ENCODE measurements at places on chromosomes 7 and 10.

GRCh38 chr7:34361663-34362250 lies 296.3 kb upstream of the NPSR1 start:
- peak; percentile 49 for DNase-seq

DNA sequence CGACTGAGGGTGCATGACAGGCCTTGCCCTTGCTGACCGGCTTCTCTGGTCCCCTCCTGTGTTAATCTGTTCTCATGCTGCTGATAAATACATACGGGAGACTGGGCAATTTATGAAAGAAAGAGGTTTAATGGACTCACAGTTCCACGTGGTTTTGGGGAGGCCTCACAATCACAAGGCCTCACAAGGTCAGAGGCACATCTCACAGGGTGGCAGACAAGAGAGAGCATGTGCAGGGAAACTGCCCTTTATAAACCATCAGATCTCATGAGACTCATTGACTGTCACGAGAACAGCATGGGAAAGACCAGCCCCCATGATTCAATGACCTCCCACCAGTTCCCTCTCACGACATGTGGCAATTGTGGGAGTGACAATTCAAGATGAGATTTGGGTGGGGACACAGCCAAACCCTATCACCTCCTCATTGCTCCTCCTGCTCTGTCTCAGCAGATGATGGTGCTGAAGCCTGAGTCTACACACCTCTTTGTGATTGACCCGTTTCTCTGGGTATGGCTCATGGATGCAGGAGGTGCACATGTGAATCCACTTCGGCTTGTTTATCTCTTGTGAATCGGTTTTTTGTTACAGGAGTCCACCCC lies 547.8 kb downstream of the DNAJB6 start:
- no peak for DNase-seq

- DNase-seq, result peak; percentile 73
These were observed 1.9 kb downstream of the TTYH3 start for GRCh38 chr7:2633538-2634266.

DNA sequence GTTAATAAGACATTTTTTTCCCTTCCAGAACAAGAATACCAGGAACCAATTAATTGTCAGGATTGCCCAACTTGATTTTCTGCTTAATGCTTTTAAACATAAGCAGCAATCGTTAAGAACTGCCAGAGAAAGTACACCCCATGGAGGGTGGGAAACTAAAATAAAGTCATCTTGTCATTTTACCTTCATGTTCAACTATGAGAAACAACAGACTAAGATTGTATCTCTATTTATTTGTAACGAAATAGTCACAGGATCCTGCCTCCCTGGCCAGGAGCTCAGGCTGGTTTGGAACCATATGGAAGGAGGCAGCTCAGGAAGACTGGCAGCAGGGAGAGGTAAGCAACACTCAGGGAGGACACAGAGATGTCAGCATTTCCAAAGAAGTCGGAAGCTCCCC lies 129.6 kb downstream of the TNS3 start:
- no peak for DNase-seq

DNA sequence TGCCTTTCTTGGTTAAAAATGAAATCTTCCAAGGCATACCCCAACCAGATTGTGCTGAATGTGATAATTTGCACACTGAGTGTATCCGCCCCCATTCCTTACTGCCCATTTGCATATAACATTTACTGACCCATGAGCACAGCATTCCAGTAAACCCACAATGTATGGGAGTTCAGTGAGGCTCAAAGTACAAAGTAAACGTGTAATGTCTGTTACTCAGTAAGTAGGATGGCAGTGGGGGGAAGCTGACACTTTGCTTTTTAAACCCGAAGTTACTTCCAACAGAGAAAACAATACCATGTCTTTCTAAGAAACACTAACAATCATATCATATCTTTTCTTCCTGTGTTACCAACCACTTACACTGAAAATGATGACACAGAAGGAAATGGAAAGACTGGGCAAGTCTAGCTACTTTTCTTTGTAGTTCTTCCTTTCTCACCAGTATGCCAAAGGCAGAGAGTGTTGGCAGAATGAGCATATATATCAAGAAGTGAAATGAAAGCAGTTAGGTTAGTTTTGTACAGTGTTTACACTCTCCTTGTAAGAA lies 27.1 kb upstream of the SOSTDC1 start:
- DNase-seq, result no peak

- DNase-seq, result no peak
These were observed 712.5 kb upstream of the ANKRD30A start for GRCh38 chr10:36412942-36413341.

GRCh38 chr10:86535132-86535882 lies 13.7 kb upstream of the WAPL start:
- no peak for DNase-seq

- no peak for DNase-seq
These were observed 13.6 kb downstream of the PRXL2A start for GRCh38 chr10:80421707-80422536.

- no peak for DNase-seq
These were observed 26.2 kb upstream of the MSRB2 start for GRCh38 chr10:23069019-23069815.

- DNase-seq, result no peak
These were observed 828 bp upstream of the KEL start for GRCh38 chr7:142962991-142963390.

GRCh38 chr10:114905450-114905849 lies 32.5 kb upstream of the TRUB1 start:
- no peak for DNase-seq

- no peak for DNase-seq
These were observed 115.9 kb downstream of the MALRD1 start for GRCh38 chr10:19164461-19164860.

DNA sequence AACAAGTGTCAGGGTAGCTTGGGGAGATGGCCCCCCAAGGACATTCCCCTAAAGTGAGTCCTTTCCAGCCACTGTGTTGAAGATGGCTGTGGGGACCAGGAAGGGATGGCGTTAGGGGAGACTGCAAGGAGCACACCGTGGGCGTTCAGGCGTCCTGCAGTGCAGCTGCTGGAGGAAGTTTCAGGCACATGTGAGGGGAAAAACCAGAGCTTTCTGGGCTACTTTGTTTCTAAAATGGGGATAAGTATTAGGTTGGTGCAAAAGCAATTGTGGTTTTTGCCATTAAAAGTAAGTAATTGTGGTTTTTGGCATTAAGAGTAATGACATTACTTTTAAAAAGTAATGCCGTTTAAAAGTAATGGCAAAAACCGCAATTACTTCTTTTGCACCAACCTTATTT lies 14.3 kb downstream of the PRF1 start:
- DNase-seq, result no peak

GRCh38 chr10:28276384-28276783 lies 26.5 kb downstream of the MPP7 start:
- DNase-seq, result no peak

DNA sequence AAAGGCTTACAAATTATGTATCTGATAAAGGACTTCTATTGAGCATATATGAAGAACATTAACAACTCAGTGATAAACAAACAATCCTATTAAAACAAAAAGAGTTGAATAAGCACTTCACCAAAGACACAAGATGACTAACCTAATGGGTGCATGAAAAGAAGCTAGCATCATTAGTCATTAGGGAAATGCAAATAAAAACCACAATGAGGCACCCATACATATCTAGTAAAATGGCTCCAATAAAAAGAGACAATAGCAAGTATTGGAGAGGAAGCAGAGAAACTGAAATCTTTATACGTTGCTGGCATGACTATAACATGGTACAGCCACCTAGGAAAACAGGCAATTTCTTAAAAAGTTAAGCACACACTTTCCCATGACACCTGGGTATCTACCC lies 77.6 kb upstream of the ZMIZ1 start:
- no peak for DNase-seq

- no peak for DNase-seq
These were observed 49.0 kb downstream of the SCIN start for GRCh38 chr7:12619461-12620069.

DNA sequence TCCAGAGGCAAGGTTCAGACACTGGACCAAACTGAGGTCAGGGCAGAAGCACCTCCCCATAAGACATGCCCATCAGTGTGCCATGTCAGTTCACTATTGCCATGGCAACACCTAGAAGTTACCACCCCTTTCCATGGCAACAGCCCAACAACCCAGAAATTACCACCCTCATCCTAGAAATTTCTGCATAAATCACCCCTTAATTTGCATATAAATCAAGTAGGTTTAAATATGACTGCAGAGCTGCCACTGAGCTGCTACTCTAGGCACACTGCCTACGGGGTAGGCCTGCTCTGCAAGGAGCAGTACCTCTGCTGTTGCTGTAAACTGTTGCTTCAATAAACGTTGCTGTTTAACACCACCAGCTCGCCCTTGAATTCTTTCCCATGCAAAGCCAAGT lies 12.7 kb downstream of the STEAP2 start:
- peak; percentile 5 for DNase-seq

DNA sequence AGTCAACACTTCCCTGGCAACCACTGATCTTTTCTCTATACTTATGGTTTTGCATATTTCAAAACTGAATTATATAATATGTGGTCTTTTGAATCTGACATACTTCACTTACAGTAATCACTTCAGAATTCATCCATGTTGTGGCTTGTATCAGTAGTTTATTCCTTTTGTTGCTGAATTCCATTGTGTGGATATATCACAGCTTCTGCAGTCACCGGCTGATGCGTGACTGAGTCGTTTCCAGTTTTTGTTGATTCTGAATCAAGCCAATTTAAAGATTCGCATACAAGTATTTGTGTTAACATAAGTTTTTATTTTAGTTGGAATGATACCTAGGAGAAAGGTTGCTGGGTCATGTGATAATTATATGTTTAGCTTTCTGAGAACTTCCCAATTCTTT lies 672.5 kb upstream of the ANKRD30A start:
- DNase-seq, result no peak

DNA sequence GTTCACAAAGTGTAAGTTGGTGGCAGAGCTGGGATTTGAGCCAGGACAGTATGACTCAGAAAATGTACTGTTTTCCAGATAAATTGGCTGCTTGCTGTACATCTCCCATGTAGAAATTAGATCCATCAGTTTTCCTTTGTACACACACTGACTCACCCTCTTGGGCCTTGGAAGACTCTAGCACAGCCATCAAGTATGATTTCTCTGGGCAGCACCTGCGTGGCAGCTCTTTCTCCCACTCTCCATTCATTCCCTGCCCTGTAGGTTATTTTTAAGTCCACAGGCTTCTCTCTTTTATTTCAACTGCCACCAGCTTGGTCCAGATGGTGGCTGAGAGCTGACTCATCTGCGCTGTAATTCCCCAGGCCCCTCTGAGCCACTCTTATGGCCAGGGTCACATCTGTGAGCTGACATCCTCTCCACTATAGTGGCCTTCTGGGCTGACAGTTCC lies 28.3 kb upstream of the SDK1 start:
- no peak for DNase-seq

DNA sequence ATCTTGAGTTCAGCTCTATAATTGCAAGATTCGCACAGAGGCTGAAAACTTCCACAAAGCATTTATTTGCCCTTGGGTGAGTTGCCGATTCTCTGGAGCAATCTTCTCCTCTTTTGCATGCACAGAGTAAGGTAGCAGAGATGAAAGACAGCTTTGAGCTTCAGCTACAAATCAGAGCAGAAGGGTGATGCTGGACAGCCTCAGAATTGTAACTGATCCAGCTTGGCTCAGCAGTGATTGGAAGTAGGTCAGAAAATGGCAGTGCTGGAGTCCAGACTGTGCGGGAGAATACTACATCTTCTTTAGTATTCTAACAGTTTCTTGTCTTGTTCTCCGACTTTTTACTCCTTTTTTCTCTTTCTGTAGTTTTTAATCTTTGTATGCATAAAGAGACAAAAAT lies 55.4 kb upstream of the CDC14C start:
- no peak for DNase-seq

GRCh38 chr7:106704000-106704840 lies 43.3 kb upstream of the CCDC71L start:
- DNase-seq, result no peak

DNA sequence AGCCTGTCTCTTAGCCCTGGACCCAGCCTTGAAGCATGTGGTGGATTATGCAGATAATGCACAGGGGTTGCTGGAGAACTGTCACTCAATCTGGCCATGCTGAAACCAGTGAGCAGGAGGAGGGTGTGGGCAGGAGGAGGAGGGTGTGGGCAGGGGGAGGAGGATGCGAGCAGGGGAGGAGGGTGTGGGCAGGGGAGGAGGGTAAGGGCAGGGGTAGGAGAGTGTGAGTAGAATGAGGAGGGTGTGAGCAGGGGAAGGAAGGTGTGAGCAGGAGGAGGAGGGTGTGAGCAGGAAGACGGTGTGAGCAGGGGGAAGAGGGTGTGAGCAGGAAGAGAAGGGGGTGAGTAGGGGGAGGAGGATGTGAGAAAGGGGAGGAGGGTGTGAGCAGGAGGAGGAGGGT lies 18.8 kb downstream of the CAMK2B start:
- no peak for DNase-seq

DNA sequence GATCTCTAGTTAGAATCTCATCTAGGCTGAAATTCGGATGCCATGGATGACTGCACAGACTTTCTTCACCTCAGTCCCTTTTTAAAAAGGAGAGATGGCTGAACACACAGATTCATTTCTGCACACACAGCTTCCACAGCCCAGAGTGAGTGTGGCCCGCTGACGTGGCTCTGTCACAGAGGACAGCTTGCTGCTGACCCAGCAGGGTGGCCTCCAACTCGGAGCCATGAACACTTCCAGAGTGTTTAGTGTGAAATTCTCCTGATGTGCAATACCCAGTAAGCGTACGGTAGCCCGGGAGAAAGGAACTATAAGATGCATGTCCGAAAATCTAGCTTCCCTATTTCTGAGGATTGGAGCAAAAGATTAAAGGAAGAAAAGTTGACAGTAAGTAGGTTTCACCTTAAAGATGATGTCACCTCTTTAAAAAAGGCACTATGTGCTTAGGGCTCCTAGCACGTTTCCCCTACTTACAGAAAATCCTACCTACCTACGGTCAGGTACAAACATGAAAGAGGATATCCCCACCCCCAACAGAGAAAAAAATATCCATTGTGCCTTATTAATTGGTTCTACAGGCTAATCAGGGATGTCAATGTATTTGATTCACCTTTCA lies 162.2 kb downstream of the RAPGEF5 start:
- no peak for DNase-seq

DNA sequence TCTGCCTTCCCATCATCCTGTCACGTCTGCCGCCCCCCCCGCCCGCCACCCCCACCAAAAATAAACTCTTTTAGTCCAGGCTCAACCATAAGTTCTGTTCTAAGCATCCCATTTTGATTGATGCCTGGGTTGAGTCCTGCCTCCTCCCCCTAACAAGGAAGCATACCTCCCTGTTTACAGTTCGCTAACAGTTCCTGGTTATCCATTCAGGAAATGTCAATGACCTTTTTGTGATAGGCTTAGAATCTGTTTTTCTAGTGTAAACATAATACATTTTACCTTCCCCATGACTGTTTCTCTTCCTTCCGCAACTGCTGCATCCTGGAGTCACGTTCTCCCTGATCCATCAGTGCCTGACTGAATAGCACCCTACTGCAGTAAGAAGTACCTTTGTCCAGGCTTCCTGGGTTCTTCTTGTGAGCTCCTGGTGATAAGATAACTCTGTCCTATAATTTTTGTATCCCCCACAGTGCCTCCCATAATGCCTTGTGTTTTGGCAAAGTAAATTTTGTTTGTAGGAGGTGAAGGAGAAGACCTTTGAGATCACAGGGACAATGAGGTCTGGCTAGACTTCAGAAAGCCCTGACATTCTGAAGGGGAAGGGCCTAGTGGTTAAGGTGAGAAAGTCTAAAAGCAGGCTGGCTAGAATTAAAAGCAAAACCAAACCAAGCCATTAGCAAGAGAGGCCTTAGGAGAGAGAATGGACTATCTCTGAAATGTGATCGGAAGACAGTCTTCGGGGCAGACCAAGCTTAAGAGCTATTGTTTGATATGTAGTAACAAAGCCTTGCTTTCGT lies 7.3 kb downstream of the AGFG2 start:
- no peak for DNase-seq

All from occipital lobe (tissue), 3 donors.